ENCODE measurements at places on chromosomes 5 and 9. TPM values are rescaled to one million over a fixed set of nuclear protein-coding genes. Genes with fewer than 3 reads are reported as not detected.

IL9 gene
- not detected for total RNA-seq

OR1B1 gene
- total RNA-seq: not detected

IFNK gene
- not detected for total RNA-seq

LCN9 gene
- total RNA-seq: not detected

ADCY2 gene
- total RNA-seq: not detected

OTP gene
- not detected for total RNA-seq

STARD4 gene
- total RNA-seq: 88.1 TPM

SLC24A2 gene
- not detected for total RNA-seq

SLC45A2 gene
- total RNA-seq: 0.17 TPM

Data from smooth muscle cell of the pulmonary artery (primary cell).